Effector CD8-positive, alpha-beta T cell (primary cell): ENCODE measurements at places on chromosomes 3 and 15.

GRCh38 chr15:33888176-33888575 lies 80.1 kb upstream of the CHRM5 start:
- no peak for DNase-seq

GRCh38 chr3:134615743-134616142 lies 35.1 kb downstream of the KY start:
- DNase-seq = no peak

- DNase-seq = no peak
These were observed 80.5 kb upstream of the PLXND1 start for GRCh38 chr3:129686941-129687340.

- DNase-seq = no peak
These were observed 157.6 kb upstream of the PPP2R3A start for GRCh38 chr3:135807879-135808278.
